ENCODE measurements at places on chromosomes 7 and 10.

GRCh38 chr7:111640416-111640815, 78.1 kb upstream of the IMMP2L start:
- DNase-seq = no peak

GRCh38 chr10:124043310-124044142, 49.9 kb downstream of the CHST15 start:
- no peak for DNase-seq

DNA sequence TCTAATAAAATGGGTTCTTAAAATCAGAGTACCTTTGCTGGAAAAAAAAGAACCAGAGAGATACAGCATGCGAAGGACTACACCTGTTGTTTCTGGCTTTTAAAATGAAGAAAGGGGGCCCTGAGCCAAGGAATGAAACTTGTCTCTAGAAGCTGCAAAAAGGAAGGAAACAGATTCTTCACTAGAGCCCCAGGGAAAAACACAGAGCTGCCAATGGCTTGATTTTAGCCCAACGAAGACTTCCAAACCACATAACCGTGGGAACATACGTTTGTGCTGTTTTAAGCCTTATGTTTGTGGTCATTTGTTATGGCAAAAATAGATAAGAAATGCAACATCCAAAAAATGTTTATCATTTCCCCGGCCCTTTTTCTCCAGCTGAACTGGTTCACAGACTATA, 780.0 kb downstream of the SORCS1 start:
- no peak for DNase-seq

GRCh38 chr10:53396876-53397275, 624.3 kb upstream of the MBL2 start:
- no peak for DNase-seq
